ENCODE measurements at places on chromosomes 3 and 15. TPM values are rescaled to one million over a fixed set of nuclear protein-coding genes. Genes with fewer than 3 reads are reported as not detected.

MESP2 gene
- 0.22 TPM for polyA plus RNA-seq

KLF15 gene
- polyA plus RNA-seq = 0.04 TPM

LSAMP gene
- 0.12 TPM for polyA plus RNA-seq

ADAMTS9 gene
- 0.43 TPM for polyA plus RNA-seq

SLC9C1 gene
- polyA plus RNA-seq = not detected

CTXND1 gene
- not detected for polyA plus RNA-seq

TLR9 gene
- not detected for polyA plus RNA-seq

TMEM207 gene
- not detected for polyA plus RNA-seq

OIP5 gene
- polyA plus RNA-seq = 9.8 TPM

ITPKA gene
- polyA plus RNA-seq = not detected

SLC12A1 gene
- not detected for polyA plus RNA-seq

CYP1A2 gene
- polyA plus RNA-seq = 0.09 TPM

LMAN1L gene
- polyA plus RNA-seq = not detected

DNA sequence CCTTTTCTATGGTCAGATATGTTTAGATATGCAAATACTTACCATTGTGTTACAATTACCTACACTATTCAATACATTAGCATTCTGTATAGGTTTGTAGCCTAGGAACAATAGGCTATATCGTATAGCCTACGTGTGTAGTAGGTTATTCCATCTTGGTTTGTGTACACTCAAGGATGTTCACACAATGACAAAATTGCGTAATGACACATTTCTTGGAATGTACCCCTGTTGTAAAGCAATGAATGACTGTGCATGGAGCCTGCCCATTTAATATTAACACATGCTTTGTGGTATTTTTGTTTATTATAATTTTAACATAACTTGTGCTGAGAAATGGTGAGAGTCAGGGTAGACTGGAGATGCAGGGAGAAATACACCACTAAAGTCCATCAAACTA lies 154.9 kb downstream of the LEKR1 start:
- no peak for DNase-seq

DNA sequence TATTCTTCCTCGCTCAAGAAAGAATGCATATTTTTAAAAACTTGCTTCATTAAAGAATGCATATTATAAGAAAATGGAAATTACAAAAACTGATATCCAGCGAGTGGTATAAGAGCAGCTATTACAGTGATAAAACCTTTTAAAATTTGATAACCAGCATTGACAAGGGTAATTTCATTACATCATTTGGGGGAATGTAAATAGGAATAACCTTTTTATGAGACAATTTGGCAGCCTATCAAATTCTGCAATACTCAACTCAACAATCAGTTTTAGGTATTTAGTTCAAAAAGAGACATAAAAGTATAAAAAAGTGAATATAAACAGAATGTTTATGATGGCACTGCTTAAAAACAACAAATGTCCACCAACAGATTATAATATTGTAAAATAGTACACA lies 35.4 kb downstream of the MAP4 start:
- DNase-seq = no peak

- no peak for DNase-seq
These were observed 124.9 kb downstream of the DUT start for GRCh38 chr15:48456134-48456533.

GRCh38 chr3:188788621-188789081 lies 383.1 kb upstream of the TPRG1 start:
- no peak for DNase-seq

DNA sequence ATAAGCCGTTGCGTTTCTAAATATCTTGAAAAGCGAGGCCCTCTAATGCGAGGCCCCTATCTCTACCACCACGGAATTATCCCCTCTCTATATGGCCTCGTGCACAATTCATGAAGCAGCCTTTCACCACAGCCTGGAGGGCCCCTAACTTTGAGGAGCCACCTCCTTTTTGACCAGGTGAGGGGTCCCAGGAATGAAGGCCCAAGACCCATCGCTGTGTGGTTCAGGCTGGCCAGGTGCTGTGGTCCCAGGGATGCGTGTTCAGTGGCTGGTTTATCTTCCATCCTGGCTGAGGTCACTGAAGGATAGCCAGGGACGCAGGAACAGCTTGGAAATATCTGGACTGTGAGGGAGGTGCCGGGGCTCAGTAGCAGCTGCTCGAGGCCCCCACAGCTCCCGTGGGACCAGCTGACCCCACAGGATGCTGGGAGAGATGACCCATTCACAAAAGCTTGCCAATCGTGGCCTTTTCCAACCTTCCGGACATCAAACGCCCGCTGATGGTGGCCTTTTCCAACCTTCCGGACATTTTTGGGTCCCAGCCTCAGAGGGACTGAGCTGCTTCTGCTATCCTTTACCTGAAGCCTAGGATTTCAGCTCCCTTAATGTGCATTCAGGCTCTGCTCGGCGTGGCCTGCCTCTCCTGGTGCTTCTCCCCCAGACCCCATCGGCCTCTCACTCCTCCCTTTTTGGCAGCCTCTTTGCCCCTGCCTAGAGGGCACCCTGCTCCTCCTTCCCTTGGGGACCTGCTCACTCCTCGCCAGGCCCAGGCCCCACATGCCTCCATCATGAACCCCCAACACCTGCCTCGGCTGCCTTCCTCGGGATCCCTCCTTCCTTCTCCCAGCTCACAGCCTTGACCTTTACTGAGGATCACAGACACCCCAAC lies 140.9 kb downstream of the CHSY1 start:
- no peak for DNase-seq

GRCh38 chr3:117278424-117279190 lies 569.0 kb downstream of the TUSC7 start:
- DNase-seq = no peak

- DNase-seq = no peak
These were observed 26.8 kb downstream of the SLC6A6 start for GRCh38 chr3:14429237-14429636.

DNA sequence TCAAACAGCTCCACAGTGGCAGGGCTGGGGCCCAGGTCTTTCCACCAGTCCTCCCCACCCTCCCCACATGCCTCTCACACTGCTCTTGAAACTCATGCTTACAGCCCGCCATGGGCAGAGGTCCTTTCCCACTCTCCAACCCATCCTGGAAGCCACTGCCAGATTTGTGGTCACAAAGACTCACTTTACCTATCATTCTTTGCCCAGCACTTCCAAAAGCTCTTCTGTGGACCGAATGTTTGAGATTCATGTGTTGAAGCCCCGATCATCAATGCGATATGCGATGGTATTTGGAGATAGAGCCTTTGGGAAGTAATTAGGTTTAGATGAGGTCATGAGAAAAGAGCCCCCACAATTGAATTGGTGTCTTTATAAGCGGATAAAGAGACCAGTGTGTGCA lies 247.8 kb downstream of the VPS13C start:
- DNase-seq = no peak

DNA sequence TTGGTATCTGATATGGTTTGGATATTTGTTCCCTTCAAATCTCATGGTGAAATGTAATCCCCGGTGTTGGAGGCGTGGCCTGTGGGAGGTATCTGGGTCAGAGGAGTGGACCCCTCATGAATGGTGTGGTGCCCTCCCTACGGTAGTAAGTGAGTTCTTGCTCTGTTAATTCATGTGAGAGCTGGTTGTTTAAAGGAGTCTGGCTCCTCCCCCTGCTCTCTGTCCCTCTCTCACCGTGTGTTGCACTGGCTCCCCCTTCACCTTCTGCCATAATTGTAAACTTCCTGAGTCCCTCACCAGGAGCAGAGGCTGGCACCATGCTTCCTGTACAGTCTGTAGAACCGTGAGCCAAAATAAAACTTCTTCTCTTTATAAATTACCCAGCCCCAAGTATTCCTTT lies 246.9 kb upstream of the AGTR1 start:
- no peak for DNase-seq

- no peak for DNase-seq
These were observed 40.7 kb upstream of the MB21D2 start for GRCh38 chr3:192958219-192958872.

- no peak for DNase-seq
These were observed 1.2 kb upstream of the USF3 start for GRCh38 chr3:113697500-113698090.

DNA sequence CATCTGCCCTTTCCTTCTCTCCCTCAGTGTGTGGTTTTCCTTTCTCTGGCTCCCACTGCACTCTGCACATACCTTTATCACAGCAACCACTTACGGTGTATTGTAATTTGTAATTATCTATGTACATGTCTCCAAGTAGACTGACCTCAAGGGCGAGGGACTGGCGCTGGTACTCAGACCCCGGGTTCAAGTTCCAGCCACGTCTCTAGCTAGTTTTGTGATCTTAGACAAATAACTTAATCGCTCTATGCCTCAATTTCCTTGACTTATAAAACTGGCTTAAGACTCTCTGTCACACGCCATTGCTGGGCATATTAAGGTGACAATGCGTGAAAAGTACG lies 607 bp upstream of the SENP2 start:
- no peak for DNase-seq

DNA sequence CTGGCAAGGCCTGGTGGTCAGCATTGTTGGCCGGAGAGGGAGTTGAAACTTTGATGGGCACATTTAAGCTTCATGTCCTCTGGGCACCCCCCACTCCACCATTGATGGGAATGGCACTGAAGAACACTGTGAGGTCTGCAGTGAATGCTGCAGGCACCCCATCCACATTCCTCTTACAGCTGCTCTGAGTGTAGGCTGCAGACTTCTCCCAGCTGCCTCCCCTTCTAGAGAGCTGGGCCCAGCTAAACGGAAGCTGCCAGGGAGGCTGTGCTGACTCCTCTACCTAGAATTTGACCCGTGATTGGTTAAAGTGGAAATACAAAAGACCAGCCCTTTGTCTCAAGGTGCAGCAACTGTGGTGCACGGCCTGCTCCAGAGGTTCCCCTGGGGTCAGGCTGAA lies 10.6 kb downstream of the TMEM158 start:
- DNase-seq = no peak

- no peak for DNase-seq
These were observed 105.5 kb downstream of the MME start for GRCh38 chr3:155185631-155186071.

DNA sequence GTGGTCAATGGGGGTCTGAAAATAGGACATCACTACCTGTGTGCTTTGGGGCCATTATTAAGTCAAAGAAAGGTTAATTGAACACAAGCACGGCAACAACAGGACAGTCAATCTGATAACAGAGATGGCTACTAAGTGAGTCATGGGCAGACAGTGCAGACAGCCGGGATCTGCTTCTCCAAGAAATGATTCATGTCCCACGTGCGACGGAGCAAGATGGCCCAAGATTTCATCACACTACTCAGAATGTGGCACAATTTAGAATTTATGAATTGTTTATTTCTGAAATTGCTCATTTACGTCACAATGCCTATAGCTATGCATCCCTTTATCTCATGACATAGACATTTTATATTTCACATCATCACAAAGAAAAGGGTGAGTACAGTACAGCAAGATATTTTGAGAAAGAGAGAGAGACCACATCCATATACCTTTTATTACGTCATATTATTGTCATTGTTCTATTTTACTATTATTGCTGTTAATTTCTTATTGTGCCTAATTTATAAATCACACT lies 770.6 kb upstream of the NR2F2 start:
- DNase-seq = peak; percentile 41

DNA sequence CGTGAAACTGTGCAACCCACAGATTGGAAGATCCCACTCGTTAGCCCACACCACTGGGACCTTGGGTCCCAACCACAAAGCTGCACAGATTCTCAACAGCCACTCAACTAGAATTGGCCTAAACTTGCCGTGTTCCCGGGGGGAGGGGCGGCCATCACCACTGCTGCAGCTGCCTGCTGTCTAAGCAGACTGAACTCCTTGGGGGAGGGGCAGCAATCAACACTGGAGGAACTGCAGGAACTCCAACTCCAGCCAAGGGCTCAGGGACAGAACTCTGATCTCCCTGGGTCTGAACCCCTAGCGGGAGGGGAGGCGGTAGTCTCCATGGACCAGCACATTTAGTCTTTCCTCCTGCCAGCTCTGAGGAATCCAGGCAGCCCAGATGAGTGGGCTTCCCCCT lies 205.9 kb downstream of the RSL24D1 start:
- no peak for DNase-seq

DNA sequence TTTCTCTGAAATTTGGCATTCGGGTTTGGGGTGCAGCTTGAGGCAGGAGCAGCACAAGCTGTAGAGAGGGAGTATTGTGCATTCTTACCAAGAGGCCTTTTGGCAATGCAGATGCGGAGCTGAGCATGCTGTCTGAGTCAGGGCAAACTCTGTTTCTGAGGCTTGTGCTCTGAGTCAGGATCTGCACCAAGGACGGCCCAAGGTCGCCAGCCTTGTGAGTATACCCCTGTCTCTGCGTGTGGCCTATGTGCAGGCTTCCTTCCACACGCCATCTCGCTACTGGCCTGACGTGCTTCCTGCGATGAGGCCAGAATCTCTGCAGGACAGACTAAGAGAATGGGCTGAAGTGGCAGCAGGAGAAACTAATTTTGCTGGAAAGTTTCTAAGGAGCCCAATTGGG lies 83.8 kb upstream of the ROPN1 start:
- no peak for DNase-seq

- no peak for DNase-seq
These were observed 457.7 kb upstream of the THRB start for GRCh38 chr3:24952388-24952787.

GRCh38 chr15:41429003-41429890 lies 12.4 kb downstream of the RTF1 start:
- DNase-seq = no peak

GRCh38 chr3:118536764-118537163 lies 497.9 kb downstream of the IGSF11 start:
- peak; percentile 44 for DNase-seq

DNA sequence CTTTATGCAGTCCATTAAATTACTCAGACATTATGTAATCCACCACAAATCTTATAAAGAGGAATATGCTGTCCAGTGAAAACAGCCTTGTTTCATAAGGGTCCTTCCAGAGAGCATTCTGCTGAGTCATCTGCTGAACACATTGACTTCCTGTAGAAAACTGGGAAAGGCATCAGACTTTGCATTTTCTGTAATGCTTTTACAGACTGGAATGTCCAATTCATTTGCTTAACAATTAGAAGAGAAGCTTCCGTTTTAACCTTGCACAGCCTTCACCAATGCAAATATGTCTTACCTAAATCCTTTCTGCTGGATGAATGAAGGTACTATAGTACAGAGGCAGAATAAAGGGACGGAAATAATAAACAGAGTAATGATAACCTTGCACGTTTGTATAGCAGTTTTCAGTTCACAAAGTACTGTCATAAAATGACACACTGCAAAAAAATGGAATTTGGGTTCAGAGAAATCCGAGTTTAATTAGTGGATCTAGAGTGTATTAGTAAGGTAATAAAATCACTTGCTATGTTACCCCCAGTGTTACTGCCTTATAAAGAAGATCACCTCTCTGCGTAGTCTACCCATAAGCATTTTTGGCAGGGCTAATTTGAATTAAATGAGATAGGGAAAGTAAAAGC lies 301.5 kb downstream of the PYDC2 start:
- DNase-seq = no peak

DNA sequence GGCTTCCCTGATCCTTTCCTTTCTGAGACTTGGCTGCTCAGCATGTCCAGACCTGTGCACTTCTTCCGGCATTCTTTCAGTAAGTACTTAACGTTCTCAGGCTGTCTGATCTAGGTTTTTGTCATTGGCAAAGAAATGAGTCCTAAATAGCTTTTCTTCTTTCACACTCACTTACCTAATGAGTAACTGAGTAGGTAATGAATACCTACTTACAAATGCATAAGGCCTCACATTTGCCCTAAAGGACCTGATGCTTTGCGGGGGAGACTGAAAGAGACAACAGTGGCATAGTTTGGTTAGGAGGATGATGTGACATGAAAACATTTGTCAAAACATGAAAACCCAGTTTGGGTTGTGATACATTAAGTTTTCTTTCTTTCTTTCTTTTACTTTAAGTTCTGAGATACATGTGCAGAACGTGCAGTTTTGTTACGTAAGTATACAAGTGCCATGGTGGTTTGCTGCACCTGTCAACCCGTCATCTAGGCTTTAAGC lies 516.7 kb upstream of the CFAP20DC start:
- DNase-seq = peak; percentile 89
